ENCODE measurements at places on chromosomes 7 and 10. TPM values are rescaled to one million over a fixed set of nuclear protein-coding genes. Genes with fewer than 3 reads are reported as not detected.

IL2RA gene
- total RNA-seq: not detected

LHFPL3 gene
- not detected for total RNA-seq

UCN3 gene
- total RNA-seq: not detected

CTAGE6 gene
- not detected for total RNA-seq

PTEN gene
- total RNA-seq: 73.9 TPM

OPALIN gene
- total RNA-seq: not detected

SLC29A4 gene
- 12.4 TPM for total RNA-seq

STEAP4 gene
- total RNA-seq: 0.08 TPM

CYP3A5 gene
- total RNA-seq: 0.24 TPM

C10orf71 gene
- total RNA-seq: not detected

DRGX gene
- total RNA-seq: not detected

GATA3 gene
- 0.26 TPM for total RNA-seq

PTN gene
- total RNA-seq: 34.1 TPM

TRIM50 gene
- not detected for total RNA-seq

SAP25 gene
- total RNA-seq: 1.5 TPM

ZPBP gene
- total RNA-seq: not detected

ZNF485 gene
- 3.1 TPM for total RNA-seq

HNRNPH3 gene
- 12.4 TPM for total RNA-seq

INMT gene
- total RNA-seq: 1.7 TPM

LIPK gene
- not detected for total RNA-seq

TMEM130 gene
- 1.9 TPM for total RNA-seq
